ENCODE measurements at places on chromosomes 11 and 22.

DNA sequence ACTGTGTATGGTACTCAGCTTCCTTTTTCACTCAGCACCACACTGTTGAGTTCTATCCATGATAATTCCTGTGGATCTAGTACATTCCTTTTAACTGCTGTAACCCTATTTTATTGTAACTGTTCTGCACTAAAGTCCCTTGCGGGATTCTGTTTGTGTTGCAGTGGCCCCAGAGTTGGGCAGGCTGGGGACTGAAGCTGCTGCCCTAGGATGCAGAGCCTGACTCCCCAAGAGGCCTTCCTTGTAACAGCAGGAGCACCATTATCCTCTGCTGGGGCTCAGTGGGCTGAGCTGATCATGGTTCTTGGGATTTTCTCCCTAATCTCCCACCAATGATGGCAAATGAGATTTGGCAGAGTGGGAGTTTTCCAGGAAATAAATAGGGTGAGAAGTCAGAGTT lies 77.7 kb downstream of the CABIN1 start:
- DNase-seq: no peak

DNA sequence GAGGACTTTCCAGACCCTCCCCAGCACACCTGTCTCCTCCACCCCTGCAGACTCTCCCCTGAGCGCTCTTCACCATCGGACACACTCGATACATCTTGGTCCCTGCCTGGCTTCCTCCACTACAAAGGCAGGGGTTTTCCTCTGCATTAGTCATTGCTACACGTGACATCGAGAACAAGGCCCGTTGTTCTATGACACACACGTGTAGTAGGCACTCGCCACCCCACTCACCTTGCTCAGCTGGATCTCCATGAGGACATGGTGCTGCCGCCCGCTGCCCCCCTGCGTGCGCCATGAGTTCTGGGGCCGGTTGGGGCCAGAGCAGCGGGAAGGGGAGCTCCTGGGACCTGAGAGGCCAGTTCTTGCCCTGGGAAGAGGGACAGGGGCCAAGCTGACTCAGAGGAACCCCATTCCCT lies 16.7 kb downstream of the ATG2A start:
- no peak for DNase-seq

GRCh38 chr11:44574610-44575287 lies 9.3 kb downstream of the CD82 start:
- no peak for DNase-seq

DNA sequence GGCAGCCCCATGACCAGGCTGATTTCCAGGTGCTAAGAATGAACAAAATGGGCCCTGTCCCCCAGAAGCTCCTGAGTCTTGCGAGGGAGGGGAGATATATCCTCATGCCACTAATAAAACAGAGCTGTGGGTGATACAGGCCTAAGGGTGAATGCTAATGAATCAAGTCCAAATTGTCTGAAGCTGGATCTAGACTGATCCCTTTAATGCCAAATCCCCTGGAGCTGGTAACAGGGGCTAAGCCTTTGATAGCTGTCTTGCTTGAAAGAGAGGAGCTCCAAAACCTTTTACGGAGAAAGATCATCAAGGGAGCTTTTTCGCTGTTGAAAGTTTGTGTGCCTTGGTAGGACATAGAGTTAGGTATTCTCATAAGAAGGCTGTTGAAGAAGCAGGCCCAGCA lies 79.7 kb downstream of the PPFIBP2 start:
- DNase-seq: no peak

DNA sequence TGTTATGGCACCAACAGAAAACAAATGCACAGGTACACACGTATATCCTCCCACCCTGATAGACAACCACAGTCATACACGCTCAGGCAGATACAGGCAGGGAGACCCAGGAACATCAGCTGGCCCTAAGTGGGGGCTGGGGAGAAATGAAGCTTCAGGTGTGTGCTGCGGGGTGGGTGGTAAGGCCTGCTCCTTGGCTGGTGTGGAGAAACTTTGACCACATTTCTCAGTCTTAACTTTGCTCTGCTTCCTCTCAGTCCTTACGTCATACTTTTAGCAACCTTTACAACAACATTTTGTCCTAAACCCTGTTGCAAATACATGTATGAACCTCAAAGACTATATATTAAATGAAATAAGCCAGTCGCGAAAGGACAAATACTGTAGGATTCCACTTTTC lies 6.7 kb upstream of the ANAPC15 start:
- no peak for DNase-seq

- no peak for DNase-seq
These were observed 79.4 kb upstream of the ISX start for GRCh38 chr22:34986523-34986922.

GRCh38 chr11:23364076-23364475 lies 503.8 kb upstream of the CCDC179 start:
- DNase-seq: no peak

GRCh38 chr11:66932543-66932942 lies 25.6 kb downstream of the PC start:
- DNase-seq: no peak

GRCh38 chr11:74935285-74935684 lies 13.6 kb downstream of the XRRA1 start:
- no peak for DNase-seq

DNA sequence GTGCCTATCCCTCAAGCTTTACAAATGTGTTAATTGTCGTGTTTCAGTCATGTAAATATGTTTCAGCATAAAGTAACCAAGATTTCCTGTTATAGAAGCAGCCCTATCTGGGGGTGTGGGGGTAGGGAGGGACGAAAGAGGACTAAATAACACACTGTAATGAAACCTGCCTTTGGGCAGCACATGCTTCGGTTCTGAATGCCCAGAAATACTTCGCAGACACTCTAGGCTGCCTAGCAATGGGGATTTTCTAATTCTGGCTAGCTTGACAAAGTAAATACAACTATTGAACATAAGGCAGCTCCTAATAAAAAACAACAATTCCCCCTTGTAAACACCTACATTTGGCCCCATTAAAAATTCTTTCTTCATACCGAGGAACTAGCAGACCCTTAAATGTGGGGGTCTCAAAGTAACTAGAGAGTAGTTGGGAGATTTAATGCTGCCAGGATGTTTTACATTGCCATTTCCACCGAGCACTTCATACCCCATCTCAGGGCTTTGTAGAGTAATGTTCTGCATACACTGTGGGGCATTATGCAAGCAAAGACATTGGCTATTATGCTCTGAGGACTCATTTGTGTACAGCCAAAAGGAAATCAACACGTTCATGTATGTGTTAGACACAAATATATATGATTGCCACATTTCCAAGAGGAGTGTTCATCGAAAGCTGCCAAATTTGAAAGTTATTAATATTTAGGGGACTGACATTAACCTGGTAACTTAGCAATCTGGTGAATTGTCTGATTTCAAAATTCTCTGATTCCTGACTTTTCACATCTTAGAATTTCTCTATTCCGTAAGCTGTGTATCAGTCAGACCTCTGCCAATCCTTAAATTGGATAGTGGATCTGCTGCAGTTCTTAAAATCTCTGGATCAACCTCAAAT lies 42.1 kb downstream of the PAX6 start:
- DNase-seq: peak; percentile 85

- no peak for DNase-seq
These were observed 8.3 kb downstream of the PDHX start for GRCh38 chr11:34924714-34925113.

DNA sequence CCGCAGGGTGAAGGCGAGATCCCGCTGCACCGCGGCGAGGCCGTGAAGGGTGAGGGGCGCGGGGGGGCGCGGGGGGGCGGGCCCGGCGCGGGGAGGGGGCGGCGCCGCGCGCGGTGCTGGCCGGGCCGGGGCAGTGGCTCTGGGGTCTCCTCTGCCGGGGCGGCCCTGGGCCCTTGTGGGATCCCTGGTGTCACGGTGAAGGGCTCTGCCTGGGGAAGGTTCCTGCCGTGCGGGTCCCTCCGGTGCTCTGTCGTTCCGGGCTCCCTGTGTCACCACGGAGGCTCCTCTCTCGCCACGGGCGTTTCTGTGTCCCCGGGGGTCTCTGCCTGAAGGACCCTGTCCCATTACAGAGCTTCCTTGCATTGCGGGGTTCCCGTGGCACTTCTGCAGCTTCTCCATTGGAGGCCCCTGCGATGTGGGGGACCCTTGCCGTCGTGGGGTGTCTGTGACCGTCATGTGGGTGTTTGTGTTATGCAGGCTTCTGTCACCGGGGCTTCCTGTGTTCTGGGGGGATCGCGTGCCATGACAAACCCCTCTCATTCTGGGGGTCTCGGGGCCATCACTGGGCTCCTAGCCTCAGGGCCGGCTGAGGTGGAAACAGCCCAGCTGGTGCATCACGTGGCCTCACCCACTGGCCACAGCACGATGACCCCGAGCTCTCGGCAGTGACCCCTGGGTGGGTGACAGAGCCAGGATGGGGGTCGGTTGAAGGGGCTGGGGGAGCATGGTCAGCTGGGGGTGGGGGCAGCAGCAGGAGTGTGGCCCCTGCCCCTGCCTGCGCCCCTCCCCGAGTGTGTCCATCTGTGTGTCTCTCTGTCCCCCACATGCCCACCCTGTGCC lies 25.3 kb downstream of the SHANK3 start:
- no peak for DNase-seq

GRCh38 chr11:720642-721246 lies 14.7 kb downstream of the EPS8L2 start:
- no peak for DNase-seq

DNA sequence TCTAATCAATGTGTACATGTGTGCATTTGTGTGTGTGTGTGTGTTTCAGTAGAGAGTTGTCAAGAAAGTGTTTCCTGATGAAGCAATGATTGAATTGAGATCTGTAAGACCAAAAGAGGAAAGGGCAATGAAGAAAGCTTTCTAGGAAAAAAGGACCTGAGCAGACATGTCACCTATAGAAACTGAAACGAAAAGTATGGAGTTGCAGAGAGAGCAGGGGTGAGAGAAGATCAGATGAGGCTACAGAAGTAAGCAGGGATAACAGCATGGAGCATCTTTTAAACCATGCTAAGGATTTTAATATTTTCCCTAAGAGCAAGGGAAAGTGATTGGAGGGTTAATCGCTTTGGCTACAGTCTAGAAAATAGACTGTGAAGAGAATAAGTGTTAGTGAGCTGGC lies 1459.4 kb upstream of the TENM4 start:
- no peak for DNase-seq

DNA sequence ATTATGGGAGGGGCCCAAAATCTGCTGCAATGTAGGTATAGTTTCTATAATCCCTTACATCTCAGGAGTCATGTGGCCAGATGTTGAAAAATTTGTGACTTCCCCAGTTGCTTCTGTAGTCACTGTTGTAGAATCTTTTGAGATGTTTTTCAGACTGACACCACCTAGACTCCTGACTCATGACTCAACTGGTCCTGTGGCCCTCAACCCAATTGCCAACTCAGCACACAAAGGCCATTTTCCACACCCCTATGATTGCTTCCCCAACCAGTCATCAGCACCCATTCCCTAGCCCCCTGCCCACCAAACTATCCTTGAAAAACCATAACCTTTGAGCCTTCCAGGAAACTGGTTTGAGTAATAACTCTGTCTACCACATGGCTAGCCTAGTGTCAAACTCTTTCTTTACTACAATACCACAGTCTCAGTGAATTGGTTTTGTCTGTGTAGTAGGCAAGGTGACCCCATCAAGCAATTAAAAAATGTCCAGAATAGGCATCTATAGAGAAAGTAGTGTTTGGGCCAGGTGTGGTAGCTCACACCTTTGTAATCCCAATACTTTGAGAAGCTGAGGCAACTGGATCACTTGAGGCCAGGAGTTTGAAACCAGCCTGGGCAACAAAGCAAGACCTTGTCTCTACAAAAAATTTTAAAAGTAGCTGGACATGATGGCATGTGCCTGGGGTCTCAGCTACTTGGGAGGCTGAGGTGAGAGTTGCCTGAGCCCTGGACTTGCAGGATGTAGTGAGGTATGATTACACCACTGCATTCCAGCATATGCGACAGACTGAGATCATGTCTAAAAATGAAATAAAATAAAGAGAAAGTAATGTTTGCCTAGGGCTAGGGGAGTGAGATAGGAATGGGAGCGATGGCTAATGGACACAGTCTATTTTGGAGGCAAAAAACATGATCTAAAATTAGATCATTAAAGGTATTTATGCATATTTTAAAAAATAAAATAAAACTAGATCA lies 24.1 kb upstream of the FEZ1 start:
- DNase-seq: no peak

DNA sequence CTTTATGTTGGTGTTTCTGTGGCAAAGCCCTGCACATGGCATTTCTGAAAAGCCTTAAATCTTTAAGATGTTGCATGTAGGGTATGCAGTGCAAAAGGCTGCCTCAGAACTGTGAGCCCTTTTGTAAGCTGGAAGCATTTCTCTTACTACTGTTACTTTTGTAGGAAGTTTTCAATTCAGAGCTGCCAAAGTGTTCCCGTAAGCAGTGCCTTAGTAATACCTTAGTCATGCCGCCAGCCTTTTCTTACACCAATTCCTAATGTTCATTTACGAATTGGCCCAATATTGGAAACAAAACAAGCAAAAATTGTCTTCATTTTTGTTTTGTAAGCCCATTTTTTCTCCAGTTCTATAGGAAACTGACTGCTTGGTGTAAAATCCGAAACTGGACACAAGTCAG lies 67.4 kb upstream of the RASSF10 start:
- DNase-seq: no peak

GRCh38 chr11:76919887-76920746 lies 59.4 kb downstream of the ACER3 start:
- peak; percentile 92 for DNase-seq

DNA sequence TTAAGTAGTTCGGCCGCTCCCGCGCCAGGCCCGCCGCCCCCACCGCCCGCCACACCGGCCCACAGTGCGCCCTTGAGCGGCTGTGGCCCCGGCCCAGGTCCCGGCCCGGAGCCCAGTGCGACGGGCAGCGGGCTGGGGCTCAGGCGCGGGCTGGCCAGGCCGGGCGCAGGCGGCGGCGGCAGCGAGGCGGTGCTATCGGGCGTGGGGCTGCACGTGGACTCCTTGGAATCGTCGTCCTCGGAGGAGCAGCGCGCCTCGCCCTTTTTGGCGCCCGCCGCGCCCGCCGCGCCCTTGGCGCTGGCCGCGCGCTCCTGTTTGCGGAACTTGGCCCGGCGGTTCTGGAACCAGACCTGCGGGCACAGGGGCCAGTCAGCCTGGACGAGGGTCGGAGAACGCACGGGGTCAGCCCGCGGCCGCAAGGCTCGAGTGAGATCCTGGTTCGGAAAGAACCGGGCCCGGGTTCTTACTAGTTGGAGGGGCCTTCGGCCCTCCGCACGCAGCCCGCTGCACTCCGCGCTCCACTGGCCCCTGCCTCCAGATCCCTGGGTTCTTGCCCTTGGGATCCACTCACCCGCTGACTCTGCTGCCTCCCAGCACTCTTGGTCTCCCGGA lies 4.0 kb downstream of the PHOX2A start:
- no peak for DNase-seq

- DNase-seq: no peak
These were observed 53.3 kb downstream of the SCN3B start for GRCh38 chr11:123601136-123601535.

- no peak for DNase-seq
These were observed 14.9 kb upstream of the MUC2 start for GRCh38 chr11:1059759-1060158.

Measured in cerebellar cortex (tissue), 1 donor.